ENCODE measurements at places on chromosomes 7 and 10.

GRCh38 chr7:37901236-37901827 lies 15.3 kb downstream of the SFRP4 start:
- DNase-seq, result no peak

DNA sequence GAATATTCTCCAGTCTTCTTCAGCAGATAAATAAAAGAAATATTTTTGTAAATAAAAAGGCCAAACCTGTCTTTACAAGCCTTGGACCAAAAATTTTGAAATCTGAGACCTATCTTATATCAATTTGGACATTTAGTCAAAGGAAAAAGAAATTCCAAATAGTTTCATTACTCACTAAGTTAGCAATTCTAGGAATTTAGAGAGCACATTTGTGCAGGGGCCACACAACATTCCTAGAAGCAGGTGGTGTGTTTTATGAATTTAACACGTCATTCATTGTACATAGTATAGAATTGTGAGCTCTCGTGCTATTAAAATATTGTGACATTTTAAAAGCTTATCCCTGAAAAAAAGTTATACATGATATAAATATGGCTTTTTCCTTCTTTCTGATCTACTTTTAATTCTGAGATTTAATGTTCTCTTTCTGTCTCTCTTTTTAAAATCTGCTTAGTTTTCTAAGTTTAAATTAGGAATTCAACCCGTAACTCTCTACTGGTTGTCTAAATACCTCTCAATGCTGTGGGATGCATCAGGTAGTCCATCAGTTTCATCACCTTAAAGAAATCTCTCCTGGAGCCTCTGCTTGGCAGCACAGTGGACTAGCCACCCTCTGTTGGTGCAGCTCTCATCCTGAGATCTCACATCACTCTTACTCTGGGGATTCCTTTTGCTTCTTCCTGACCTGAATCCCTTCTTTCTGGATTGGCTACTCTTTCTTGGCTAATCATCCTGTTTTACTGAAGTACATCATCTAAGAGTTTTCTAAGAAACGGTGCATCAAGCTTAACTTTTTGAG lies 124.5 kb downstream of the SEMA3E start:
- no peak for DNase-seq

DNA sequence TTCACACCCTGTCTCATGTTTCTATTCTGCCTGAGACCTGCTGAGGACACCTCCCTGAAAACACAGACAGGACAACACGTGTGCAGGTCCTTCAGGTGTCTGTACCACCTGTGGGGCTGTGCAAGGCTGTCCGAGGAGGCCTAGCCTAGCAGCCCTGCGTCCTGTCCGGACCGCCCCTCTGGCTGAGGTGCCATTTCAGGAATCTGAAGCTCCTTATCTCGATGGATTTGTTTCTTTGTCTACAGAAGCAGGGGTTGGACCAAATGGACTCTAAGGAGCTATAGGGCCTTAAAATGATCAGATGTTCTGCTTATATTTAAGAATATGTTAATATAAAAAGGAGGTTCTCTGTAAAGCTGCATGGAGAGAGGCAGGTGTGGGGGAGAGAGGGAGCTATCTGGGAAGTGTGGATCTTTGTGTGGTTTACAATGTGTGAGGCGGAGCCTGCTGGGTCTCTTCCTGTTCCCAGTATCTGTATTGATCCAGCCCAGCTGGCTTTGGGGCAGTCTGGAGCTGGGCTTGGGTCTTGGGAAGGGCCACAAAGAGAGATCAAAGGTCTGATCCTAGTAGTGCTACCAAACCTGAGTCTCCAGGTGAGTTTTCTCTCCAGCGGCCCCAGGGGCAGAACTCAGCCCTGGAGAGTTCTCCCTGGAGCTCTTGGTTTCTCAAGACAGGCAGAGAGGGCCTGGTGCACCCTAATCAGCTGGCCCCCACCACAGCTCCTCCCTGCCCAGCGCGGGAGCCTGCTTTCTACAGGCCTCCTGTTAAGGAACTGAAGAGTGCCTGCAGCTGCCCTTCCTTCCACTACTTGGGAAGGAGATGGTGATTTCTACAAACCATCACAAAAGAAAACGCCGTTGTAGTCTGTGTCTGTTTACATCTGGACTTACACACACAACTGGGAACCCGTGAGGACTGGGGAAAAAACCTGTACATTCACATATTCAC lies 3.4 kb upstream of the MNX1 start:
- DNase-seq, result no peak

- no peak for DNase-seq
Observed at GRCh38 chr10:81814842-81815241, 60.2 kb upstream of the NRG3 start.

GRCh38 chr7:2526659-2527504 lies 7.3 kb downstream of the LFNG start:
- DNase-seq, result no peak

DNA sequence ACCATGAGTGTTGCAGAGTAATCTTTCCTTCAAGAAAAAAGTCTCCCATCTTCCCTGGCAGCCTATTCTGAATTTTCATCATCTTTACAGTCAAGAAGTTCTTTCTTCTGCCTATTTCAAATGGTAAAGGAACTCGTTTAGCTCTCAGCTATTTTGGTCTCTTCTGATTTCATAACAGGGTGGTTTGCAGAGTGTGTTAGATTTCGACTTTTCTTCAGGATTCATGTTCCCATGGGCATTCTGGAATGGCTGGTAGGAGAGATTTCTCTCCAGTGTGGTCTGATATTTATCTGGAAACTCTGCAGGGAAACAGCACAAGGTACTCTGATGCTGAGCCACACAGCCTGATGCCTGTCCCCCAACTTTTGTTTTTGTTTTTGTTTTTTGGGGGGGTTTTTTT lies 111.1 kb upstream of the FAM171A1 start:
- DNase-seq, result no peak

Data from stimulated activated CD4-positive, alpha-beta T cell treated with anti-CD3 and anti-CD28 coated beads, Interleukin-12 subunit alpha, Interleukin-12 subunit beta, amount 100 ng/mL, for 48 hours (primary cell).